Activated gamma-delta T cell (primary cell): ENCODE measurements at places on chromosomes 1 and 21.

DNA sequence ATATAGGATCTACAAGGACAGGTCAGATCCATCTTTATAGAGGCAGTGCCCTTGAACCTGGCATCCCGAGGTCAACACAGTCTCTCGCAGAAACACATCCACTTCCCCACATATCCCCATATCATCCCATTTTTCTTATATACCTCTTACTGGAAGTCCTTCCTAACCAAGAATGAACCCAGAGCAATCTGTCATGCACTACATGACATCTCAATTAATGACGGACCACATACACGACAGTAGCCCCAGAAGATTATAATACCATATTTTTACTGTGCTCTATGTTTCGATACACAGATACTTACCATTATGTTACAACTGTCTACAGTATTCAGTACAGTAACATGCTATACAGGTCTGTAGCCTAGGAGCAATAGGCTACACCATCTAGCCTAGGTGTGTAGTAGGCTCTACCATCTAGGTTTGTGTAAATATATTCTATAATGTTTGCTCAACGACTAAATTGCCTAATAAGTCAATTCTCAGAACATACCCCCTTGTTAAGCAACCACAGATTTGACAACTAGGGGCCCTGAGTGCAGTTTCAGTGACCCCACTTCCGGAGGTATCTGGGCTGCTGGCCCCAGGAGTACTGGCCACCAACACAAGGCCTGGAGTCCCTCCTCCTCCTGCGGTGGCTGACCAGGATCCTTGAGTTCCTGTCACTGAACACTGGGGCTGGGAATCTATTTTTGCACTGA lies 28.1 kb downstream of the PTPN14 start:
- no peak for DNase-seq

GRCh38 chr1:246558041-246558440 lies 8.0 kb downstream of the TFB2M start:
- DNase-seq = no peak

GRCh38 chr1:228218513-228219244 lies 10.8 kb downstream of the OBSCN start:
- DNase-seq = no peak

DNA sequence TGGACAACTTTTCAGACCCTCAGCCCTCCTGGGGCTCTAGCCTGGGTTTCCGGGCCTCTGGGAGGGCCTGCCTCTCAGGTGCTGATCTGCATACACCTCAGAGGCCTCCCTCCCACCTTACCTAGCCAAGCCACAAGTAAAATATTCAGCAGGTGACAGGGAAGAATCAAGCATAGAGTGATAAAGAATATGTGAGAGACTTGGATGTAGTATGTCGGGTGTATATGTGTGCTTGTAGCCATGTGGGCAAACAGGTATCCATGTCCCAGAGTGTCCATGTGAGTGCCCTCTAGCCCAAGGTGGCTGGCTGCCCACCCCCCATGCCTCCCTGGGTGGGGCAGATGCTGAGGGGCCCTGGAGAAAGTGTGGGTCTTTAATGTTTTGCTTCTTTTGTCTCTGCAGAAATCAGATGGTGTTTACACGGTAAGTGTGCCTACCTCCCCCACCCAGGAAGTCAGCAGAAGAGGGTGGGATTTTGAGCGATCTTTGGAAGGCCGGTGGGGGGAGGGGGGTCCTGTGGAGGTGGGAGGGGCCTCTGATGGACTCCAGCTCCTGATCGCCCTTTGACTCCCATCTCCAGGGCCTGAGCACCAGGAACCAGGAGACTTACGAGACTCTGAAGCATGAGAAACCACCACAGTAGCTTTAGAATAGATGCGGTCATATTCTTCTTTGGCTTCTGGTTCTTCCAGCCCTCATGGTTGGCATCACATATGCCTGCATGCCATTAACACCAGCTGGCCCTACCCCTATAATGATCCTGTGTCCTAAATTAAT lies 3.4 kb downstream of the FCER1G start:
- DNase-seq = no peak

DNA sequence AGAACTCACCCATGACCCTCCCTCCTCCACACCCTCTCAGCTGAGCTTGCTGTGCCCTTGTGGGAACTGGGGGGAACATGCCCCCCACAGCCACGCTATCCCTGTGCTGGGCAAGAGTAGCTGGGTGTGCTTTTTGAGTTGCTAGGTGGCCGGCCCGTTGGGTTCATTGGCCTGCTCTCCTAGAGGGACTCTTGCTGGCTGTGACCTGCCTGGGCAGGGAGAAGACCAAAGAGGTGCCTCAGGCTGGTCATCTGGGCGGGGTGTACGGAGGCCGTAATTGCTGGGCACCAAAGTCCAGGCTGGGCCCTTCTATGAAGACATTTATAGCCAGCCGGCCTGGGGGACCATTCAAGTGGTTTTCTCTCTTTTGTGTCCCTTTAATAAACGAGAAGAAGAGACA lies 138.3 kb upstream of the ZBTB40 start:
- no peak for DNase-seq

GRCh38 chr1:210269981-210270380 lies 37.4 kb downstream of the SERTAD4 start:
- no peak for DNase-seq

DNA sequence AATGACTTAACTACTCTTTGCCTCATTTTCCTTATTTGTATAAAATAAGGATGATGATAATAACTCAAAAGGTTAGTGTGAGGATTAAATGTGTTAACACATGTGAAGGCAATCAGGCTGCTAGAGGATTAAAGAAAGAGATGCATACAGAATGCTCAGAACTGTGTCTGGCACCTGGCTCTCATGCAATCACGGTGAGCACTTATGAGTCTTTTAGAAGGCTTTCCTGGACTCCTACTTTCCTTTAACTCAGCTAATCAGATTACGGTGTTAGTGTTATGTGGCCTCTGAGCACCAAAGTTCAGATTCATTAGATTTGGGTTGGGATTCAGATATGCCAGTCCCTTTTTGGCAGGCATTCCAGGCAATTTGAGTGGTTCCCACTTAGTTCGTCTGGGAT lies 311.6 kb upstream of the USP24 start:
- no peak for DNase-seq
